Left ventricle myocardium superior (tissue), 1 donor: ENCODE measurements at places on chromosomes 2 and 18. TPM values are rescaled to one million over a fixed set of nuclear protein-coding genes. Genes with fewer than 3 reads are reported as not detected.

- no peak for DNase-seq
Measured at GRCh38 chr2:30932870-30933269, 125.6 kb upstream of the CAPN13 start.

GRCh38 chr2:121212661-121213325 lies 72.2 kb downstream of the TFCP2L1 start:
- no peak for DNase-seq

PSTPIP2 gene
- 2.7 TPM for total RNA-seq

IAH1 gene
- total RNA-seq: 83.2 TPM

GRCh38 chr18:37631422-37631821 lies 65.8 kb upstream of the CELF4 start:
- no peak for DNase-seq

SERPINB4 gene
- not detected for total RNA-seq

GRCh38 chr2:134762508-134762907 lies 43.7 kb upstream of the TMEM163 start:
- no peak for DNase-seq

ZNF521 gene
- total RNA-seq: 28.8 TPM

GRCh38 chr2:10171006-10171800 lies 48.7 kb downstream of the RRM2 start:
- no peak for DNase-seq

- DNase-seq: no peak
Measured at GRCh38 chr2:183172220-183172887, 48.1 kb downstream of the NUP35 start.

DNA sequence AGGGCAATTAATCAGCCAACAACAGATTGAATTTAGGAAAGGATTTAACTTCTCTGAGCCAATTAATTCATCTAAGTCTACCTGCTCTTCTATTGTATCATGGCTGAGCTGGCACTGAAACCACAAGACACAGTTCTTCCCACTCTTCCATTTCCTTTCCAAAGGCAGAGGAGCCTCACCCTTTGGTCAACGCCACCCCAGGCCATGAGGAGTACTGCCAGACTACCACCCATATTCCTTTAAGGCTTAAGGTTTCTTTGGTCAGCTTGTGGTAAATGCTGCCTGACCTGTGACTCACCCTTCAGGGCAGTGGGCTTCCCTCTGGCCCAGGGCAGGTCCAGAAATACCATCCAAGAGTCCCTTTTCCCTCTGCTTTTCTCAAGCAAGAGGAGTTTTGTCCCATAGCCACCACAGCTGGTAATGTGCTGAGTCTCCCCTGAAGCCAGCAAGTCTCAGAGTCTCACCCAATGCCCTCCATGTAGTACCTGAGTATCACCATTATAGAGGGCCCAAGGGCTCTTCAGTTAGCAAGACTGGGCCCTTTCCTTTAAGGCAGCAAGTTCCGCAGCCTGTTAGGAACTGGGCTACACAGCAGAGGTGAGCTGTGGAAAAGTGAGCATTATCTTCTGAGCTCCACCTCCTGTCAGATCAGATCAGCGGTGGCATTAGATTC lies 900.5 kb upstream of the CRIM1 start:
- DNase-seq: no peak

GALM gene
- total RNA-seq: 16.9 TPM

GRCh38 chr2:120218181-120218580 lies 5.0 kb downstream of the TMEM185B start:
- no peak for DNase-seq

DNA sequence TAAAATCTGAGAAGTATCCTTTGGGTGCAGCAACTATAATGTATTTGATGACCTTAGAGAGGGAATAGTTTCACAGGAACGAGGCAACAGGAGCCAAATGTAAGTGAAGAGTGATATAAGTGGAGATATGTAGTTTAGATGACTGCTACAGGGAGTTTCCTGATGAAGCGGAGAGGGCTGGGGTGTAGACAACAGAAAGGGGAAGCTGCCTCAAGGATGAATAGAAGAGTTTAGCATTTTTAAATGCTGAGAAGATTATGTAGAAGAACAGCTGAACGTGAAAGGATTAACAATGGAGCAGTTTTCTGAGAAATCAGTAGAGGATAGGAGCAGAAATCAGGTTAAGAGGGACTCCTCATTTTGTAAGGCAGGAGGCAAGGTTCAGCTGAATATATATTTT lies 133.3 kb downstream of the LCLAT1 start:
- DNase-seq: no peak

TLX2 gene
- not detected for total RNA-seq

RNF144A gene
- 15.6 TPM for total RNA-seq

DNA sequence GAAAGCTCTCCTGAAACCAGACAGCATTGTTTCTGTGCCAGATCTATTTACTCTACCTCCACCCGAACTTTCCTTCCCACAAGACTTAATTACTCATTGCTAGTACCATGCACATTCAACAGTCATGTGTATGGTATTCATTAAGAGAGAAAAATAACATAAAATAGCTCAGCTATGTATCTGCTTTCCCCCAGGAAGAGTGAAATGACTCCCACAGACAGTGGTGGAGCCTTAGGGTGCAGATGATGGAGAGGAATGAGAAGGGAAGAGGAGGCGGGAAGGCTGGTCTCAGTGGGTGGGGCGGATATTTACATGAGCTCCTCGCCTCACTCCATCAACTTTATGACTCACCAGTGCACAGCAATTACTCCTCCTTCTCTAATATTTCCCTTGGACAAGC lies 724.5 kb downstream of the EPHA4 start:
- no peak for DNase-seq

SPATA3 gene
- not detected for total RNA-seq

TEKT4 gene
- total RNA-seq: not detected

DNA sequence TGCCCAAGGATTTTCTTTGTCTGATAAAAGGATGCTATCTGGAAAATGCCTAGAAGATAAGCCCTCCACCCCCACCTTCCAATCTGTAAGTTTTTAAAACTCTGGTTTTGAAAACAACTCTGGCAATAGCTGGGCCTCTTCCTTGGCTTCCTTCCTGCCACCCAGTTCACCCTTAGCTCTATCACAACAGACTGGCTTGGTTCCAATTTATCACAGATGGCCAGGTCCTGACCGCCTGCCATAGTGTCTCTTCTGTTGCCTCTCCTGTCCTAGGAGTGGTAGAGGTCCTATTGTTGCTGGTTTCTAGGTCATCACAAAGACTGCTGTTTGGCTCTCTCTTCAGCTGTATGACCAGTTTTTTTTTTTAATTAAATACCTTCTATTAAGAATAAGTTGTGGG lies 1727.9 kb upstream of the SLC39A10 start:
- no peak for DNase-seq

NEU2 gene
- total RNA-seq: not detected

TFPI gene
- total RNA-seq: 24.2 TPM

- DNase-seq: no peak
Measured at GRCh38 chr2:197850882-197851450, 46.6 kb downstream of the PLCL1 start.

AQP12B gene
- total RNA-seq: not detected

AOX1 gene
- 8.7 TPM for total RNA-seq

HOXD3 gene
- 0.27 TPM for total RNA-seq

DNA sequence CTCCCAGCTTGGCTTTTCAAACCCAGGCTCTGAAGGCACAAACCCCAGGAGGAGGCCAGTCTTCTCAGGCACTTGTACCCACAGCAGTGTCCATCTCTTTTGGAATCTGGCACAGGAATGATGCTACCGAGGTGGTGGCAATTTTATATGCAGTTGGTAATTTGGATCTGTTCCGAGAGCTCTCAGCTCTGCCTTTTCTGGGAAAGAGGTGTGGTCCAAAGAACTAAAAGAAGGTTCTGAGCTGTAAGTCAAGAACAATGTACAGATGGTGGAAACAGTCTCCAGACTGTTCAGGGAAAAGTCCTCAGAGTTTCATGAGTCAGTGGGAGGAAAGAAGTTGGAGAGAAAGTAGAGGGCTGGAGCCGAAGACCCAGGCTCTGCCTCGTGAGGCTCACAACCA lies 353.4 kb downstream of the TGIF1 start:
- DNase-seq: no peak
